Activated CD4-positive, alpha-beta T cell treated with anti-CD3 and anti-CD28 coated beads for 24 hours (primary cell): ENCODE measurements at places on chromosomes 1 and 21.

GRCh38 chr1:107277022-107277421 lies 136.2 kb downstream of the NTNG1 start:
- DNase-seq: no peak

- DNase-seq: no peak
Observed at GRCh38 chr21:29185633-29186032, 55.2 kb downstream of the MAP3K7CL start.

DNA sequence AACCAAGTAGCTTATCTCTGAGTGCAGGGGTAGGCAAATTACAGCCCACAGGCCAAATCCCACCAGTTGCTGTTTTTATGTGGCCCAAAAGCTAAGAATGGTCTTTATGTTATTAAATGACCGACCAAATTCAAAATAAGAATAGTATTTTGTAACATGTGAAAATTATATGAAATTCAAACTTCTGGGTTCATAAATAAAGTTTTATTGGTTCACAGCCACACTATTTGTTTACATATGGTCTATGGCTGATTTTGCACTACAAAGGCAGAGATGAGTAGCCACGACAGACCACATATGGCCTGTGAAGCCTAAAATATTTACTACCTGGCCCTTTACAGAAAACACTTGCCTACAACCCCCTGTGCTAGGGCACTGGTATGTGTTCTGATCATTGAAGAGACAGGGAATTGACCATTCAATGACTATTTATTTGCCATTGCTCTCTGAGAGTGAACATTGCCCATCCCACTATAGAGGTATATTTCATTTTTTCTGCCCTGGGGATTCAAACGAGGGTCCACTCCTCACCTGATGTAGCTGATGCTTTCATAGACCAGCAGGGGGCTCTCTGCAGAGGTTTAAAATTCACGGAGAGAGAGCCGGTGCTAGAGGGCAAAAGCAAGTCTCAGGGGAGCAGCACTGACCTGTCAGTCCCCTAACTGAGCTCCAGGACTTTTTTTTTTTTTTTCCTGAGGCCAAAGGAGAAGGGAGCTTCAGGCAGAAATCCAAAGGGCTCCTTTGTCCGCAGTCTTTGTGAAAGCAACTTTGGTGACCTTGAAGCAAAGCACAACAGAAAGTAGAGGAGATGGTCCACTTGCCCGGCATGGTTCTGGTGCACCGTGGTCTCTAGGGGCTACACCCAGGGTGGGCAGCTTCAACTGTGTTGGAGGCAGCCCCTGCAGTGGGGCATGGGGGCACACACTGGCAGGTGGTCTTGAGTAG lies 7.3 kb upstream of the GNL2 start:
- peak; percentile 24 for DNase-seq

DNA sequence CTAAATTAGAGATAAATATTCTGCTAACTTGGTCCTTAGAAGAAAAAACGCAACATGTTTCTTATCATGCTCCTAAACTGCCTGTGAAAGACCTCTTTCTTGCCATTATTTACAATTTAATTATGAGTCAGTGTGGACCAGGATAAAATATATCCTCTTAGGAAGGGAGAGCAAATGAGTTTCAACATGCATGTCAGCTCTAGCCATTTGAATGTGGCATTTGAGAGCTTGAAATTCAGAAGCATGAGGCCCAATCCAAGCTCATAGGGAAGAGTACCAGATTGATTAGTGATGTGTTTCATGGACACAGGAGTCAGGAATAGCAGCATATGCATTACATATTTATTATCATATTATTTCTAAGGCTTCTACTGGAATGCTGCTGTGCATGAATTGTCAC lies 39.3 kb downstream of the TBX15 start:
- no peak for DNase-seq

DNA sequence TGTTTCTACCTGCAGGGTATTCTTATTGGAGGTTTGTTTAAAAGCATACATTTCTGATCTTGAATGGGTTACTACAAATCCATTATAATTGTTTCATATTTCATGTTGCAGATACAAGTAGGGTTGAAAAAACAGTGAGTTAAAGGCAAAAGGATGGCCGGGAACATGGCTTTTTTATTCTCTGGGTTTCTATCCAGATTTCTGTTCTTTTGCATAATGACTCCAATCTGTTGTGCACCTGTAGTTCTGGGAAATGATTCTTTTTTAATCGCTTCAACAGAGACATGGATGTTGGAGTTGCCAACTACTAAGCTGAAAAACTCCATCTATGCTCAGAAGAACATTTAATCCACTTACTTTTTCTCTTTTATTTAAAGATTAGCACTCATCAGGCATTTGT lies 2.7 kb upstream of the ADAMTS1 start:
- DNase-seq: no peak

DNA sequence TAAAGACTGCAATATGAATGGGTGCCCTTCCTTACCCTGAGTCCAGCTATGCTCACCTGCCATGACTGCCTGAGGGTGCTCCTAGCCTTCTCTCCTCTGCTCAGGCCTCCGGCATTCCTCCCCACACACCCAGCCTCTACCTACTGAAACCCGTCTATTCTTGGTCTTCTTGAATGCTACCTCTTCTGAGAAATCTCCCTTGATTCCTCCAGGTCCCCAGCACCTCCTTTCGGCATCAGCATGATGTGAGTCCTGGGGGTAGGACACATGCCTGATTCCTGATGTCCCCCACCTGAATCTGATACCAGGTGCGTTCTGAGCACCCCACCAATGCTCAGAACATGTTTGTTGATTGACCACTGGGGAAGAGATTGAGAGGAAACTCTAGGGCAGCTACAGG lies 8.6 kb downstream of the LDLRAD1 start:
- DNase-seq: no peak

DNA sequence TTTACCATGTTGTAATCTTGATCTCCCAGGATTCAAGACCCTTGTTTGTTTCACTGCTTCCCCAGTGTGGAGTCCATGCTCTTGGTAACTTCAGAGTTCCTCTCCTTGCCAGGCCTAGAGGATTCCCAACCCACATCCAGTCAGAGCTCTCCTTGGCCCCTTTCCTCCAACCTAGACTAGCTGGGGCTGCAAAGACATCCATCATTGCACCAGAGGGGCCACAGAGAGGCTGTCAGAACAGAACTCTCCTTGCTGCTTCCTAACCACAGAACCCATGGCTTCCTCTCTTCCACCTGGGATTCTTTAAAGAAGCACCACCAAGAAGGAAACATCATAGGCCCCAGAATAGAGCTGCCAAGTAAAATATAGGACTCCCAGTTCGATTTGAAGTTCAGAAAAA lies 81.0 kb downstream of the HMGB4 start:
- DNase-seq: no peak

GRCh38 chr21:38495696-38496095 lies 2.6 kb downstream of the ERG start:
- DNase-seq: no peak

- no peak for DNase-seq
Observed at GRCh38 chr1:68145418-68146126, 86.8 kb downstream of the WLS start.

GRCh38 chr1:119617751-119618691 lies 30.0 kb downstream of the ZNF697 start:
- DNase-seq: no peak

DNA sequence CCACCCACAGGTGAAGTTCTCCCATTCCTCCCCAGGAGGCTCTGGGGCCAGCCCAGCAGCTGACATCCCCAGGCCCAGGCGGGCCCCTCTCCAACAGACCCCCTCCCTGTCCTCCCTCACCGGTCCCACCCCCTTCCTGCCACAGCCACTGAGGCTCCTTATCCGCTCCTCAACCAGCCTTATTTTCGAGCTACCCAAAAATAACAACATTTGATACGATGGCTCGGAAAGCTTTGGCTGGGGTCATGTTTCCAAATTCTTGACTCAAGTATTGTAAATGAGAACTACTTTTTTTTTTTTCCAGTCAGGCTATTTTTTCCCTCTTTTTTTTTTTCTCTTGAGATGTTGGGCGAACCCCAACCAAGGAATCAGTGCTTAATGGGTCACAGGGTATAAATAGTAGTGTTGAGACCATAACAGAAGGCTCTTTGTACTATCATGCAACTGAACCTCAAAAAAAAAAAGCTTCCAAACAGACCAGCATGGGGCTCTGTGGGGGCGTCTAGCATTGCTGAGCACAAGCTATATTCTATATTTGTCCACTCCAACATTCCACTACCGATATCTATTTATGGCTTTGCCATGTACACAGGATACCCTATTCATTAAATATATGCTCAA lies 27.2 kb downstream of the IRF2BP2 start:
- no peak for DNase-seq

DNA sequence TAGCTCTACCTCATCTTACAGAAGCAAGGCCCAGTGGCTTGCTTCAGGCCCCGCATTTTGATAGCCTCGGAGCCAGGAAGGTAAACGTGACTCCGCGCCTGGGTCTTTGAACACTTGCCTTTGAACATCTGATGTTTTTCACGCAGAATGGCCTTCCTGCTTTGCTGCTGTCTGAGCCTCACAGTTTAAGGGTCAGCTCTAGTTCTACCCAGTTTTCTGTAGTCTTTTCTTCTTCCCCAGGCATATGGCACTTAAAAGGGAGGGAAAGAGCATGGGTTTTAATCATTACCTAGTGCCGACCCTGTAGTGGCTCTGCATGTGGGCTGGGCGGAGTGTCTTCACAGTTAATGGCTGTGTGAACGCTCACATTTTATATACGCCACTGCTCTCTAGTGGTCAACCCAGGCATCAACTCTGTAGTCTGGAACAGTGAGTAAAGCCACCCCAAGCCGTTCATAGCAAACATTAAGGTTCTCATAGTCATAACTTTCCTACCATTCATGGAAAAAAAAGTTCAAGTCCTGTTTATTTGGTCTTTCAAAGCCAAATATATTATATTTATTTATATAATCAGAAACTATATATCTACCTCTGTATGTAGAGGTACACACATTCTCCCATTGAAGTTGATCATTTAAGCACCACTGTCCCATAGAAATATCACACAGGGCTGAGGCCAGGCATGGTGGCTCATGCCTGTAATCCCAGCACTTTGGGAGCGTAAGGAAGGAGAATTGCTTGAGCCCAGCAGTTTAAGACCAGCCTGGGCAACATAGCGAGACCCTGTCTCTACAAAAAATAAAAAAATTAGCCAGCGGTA lies 78.1 kb downstream of the IER5 start:
- DNase-seq: peak; percentile 59

GRCh38 chr1:113830039-113830438 lies 17.8 kb upstream of the RSBN1 start:
- no peak for DNase-seq

DNA sequence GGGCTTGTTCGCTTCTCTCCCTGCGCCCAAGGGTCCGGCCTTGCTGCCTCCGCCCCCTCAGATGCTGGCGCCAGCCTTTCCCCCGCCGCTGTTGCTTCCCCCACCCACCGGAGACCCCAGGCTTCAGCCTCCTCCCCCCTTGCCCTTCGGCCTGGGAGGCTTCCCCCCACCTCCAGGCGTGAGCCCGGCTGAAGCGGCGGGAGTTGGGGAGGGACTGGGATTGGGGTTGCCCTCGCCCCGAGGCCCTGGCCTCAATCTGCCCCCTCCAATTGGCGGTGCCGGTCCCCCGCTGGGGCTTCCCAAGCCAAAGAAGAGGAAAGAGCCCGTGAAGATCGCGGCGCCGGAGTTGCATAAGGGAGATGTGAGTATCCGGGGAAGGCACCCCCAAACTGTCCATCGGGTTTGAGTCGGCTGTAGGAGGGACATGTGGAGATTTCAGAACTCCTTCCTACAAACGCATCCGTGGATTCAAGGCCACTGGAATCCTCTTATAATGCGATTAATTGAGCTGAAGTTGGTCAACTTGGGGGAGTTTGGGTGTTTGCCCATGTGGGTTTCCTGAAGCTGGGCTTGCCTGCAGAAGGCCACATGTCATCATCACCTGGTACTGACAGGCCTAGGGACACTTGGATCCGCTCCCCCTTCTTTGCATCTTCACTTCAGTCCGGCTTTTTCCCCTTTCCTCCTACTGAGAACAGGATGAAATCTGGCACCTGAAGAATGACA lies 707 bp downstream of the PRCC start:
- no peak for DNase-seq

- DNase-seq: no peak
Observed at GRCh38 chr1:15424146-15424667, 14.0 kb upstream of the CTRC start.

- DNase-seq: no peak
Observed at GRCh38 chr1:110148961-110149360, 1.3 kb upstream of the SLC6A17 start.

DNA sequence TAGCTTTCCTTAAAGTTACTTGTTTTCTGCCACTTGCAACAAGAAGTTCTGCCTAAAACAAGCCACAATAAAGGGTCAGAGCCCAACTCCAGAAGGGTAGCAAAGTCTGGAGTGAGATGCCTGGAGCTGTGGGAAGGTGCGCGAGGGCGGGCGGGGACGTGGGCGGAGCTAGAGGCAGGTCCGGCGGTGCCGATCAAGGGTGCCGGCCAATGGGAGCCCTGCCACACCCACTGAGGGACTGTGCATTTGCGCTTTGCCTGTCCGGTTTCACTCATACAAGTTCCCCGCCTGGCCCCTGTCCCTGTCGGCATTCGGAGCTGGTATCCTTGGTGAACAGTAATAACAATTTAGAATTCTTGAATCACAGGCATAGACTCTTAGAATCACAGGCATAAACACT lies 732.4 kb downstream of the MATN1 start:
- DNase-seq: no peak

- no peak for DNase-seq
Observed at GRCh38 chr1:30449428-30450147, 273.8 kb downstream of the MATN1 start.

- DNase-seq: peak; percentile 39
Observed at GRCh38 chr1:175188936-175189335, 3.6 kb downstream of the KIAA0040 start.

DNA sequence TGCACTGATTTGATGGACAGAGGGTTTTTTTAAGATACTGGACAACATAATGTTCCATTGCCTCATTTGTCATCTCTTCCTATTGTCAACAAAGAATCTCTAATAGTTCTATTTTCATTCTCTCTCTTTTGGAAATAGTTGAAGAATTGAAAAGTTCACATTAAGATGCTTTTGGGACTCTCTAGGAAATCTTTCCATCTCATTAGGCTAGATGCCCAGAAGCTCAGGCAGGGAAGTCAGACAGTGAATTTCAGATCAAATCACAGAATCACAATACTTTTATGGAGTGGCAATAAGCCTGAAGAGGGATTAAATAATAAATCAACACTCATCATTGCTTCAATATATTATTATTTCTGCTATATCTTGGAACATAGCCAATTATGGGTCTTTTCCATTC lies 29.2 kb downstream of the NEGR1 start:
- no peak for DNase-seq

DNA sequence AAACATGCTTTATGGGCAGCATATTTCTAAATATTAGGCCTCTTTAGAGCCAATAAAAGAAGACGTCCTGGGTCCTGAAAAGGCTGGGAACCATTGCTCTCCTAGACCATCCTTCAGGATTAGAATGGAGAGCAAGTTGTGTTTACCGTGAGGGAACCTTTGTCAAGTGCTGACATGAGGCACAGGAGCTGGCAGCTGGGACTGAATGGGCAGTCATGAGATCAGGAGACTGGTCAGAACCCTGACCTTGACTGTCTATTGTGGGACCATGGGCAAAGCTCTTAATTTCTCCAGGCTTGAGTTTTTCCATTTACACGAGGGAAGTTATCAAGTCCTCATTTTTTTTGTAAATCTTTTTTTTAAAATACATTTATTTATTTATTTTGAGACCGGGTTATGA lies 5.2 kb downstream of the PFKFB2 start:
- no peak for DNase-seq

GRCh38 chr1:94119306-94119705 lies 1.6 kb downstream of the ABCA4 start:
- no peak for DNase-seq

- no peak for DNase-seq
Observed at GRCh38 chr1:33195556-33195955, 13.7 kb upstream of the TRIM62 start.
